ENCODE measurements at places on chromosomes 6 and 20.

GRCh38 chr6:72203983-72204382, 317.6 kb downstream of the RIMS1 start:
- DNase-seq: no peak

- DNase-seq: no peak
These were observed 651 bp upstream of the BLTP3A start for GRCh38 chr6:34791164-34791700.

DNA sequence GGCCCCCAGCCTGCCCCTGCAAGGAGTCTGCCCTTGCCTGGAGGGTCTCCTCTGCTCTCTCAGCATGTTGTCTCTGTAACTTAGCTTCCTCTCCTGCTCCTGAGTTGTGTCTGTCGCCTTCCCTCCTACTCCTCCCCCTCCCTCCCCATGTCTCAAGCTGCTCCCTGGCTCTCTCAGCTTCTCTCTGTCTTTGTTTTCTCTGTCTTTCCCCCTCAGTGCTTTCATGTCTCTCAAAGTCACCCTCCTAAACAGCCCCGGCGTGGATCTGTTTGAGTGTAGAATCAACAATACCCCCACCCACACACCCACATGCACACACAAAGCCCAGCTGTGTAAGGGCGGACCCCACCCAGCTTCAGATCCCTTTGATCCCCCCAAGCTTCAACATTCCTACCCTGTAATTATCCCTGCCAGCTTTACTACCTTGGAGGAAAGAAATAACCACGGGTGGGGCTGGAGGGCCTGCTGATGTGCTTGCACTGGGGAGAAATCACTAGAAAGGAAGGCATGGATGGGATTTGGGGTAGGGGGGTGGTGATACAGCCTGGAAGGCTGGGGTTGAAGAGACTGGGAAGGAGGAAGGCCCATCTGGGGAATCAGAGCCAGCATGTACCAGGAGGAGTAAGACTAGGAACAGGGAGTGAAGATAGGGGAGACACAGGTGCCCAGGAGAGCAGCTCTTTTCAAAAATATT, 1.0 kb upstream of the LY6G6D start:
- no peak for DNase-seq

DNA sequence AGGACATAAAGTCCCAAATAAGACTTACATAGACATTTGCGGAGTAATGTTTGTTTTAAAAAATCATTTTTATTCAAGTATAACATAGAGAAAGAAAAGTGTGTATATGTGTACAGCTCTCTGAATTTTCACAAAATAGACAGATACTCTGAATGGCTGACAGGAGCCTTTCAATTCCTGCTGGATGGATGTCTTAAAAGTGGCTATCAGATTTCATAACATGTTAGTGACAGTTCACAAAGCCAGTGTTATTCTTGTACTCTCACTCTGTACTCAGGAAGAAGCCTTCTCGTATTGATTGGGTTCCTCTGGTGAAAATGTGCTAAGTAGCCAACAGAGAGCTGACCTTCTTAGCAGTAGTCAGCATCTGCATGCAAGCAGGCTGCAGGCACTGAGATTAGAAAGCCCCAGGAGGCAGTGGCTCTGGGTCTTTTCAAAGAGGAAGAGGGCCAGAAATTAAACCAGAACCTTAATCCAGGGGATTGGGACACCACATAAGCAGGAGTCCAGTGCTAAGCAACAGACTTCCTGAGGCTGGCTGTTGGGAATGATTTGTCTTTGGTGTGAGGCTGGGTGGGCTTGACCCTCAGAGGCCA, 19.7 kb downstream of the SLC17A4 start:
- no peak for DNase-seq

All from activated CD8-positive, alpha-beta memory T cell treated with anti-CD3 and anti-CD28 coated beads for 4 hours (primary cell).